ENCODE measurements at places on chromosomes 7 and 10. TPM values are rescaled to one million over a fixed set of nuclear protein-coding genes. Genes with fewer than 3 reads are reported as not detected.

DNA sequence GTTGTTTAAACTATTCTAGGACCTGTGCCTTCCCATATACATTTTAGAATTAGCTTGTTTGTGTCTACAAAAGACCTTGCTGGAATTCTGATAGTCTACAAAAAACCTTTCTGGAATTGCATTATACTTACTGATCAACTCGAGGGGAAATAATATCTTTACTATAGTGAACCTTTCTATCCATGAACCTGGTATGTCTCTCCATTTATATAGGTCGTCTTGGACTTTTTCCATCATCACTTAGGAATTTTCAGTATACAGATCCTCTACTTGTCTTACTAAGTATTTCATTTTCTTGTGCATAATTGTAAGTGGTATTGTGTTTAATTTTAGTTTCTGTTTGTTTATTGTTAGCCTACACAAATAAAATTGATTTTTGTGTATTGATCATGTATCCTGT lies 101.1 kb downstream of the WDFY4 start:
- DNase-seq, result no peak

GRCh38 chr7:101586906-101587677 lies 42.0 kb downstream of the MYL10 start:
- no peak for DNase-seq

DNA sequence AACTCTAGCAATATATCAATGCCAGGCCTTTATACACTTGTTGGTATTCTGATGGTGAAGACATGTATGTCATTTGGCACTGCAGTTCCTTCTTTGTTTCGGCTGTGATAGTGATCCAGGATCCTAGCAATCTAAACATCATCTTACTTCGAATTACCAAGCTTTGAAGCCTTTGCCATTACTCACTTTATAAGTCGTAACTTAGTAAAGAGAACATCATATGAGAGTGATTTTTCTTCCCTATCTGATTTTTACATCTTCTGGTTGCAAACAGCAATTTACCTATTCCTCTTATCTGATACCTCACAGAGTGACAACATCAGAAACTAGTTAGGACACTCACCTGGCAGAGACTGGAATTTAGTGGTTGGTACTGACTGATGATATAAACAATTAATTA lies 7.6 kb upstream of the BPGM start:
- no peak for DNase-seq

Gene ASAH2
- total RNA-seq, result 1.6 TPM

Gene SPACDR
- 0.38 TPM for total RNA-seq

Data from bronchial epithelial cell (primary cell).